ENCODE measurements at places on chromosomes 13 and 19.

- DNase-seq, result no peak
Measured at GRCh38 chr19:30653646-30654386, 281.6 kb downstream of the ZNF536 start.

DNA sequence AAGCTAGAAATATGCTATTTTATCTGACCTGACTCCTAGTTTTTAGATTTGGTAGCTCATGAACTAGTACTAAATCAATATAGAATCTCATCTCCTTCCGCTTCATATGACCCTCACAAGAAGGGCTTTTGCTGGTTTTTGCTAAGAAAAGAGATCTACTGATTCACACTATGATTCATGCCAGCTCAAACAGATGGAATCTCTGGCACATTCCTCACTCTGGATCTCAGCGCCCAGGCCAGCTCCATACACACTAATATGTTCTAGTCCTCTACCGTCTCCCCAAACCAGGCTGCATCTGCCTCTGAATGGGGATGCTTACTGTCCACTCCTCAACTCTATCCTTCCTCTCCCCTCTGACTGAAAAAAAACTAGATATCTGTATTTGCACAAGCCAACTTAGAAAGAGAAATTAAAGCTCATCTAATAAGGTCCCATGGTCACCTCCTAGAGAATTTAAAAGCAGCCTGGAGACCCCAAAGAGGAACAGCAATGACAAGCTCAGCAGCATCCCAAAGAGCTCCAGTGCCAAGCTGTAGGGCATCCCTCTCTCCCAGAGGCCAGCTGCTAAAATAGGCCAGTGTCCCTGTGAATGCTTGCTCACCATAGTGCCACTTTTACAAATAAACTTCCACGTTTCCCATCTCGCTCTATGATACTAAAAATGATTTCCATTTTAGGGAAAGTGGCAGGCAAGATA, 74.9 kb downstream of the LHFPL6 start:
- DNase-seq, result no peak

DNA sequence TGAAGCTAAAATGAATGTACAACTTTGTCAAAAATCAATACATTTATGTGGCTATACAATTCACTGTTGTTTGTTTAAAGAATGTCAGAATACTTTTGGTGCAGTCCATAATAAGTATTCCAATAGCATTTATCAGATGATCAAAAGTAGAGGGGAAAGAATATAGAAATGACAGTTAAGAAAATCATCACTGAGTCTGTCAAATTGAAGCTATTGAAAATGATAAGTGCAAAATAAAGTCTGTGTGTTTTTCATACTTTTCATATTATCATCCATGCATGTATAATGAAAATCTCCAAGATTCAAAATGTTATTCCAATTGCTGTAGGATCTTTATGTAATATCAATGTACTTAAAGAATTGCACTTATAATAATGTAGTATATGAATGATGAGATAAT, 93.3 kb upstream of the ATXN8OS start:
- DNase-seq, result no peak

- DNase-seq, result no peak
Measured at GRCh38 chr13:73228546-73228945, 169.7 kb downstream of the KLF5 start.

DNA sequence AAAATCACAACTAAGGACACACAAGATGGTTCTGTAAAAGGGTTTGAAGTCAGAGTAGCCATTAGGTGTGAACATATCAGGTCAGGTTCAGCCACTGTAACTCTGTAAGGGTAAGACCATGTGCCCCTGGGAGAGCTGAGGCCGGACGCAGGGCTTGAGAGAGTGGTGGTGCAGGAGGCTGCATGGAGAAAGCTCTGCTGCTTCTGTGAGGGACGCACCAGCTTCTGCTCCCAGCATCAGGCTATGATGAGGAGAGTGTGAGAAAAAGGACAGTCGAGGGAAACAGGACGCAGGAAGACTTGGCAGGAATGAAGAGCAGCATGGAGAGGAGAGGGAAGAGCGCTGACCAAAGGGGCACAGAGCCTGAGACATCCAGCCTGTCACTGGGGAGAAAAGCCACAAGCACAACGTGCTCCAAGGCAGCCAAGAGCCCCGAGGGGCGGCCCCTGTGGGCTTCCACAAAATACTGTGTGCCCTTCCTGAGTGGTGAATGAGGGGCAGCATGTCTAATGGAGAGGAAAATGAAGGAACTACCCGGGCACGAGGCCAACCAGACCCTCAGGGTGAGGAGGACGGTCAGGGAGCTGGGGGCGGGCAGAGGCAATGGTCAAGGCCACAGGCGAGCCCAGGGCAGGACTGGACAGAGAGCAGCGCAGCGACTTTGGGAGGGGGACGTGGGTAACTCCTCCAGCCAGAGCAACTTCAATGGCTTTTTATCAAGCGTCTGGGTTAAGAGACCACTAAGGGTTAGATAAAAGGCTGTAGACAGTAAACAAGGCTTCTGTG, 107.7 kb downstream of the COL4A1 start:
- DNase-seq, result no peak

GRCh38 chr13:33191425-33192210, 93.9 kb downstream of the STARD13 start:
- no peak for DNase-seq

DNA sequence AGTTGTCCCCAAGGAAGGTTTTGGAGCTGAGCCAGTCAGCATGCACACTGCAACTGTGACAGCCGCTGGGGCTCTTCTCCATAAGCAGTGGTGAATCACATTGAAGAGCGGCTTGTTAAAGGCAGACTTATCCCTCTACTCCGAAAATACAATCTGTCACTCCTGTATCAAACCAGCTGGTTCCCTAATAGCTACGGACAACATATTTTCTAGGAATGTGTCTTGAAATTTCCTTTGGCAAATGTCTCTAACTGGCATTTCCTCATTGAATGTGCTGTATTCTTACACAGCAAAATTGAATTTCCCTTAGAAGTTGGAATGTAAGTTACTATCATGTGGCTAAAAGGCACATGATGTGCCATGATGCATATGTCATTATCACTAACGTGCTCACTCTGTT, 104.0 kb upstream of the GPR12 start:
- DNase-seq, result no peak

Data from SIG-M5 (cell line).